Right ventricle myocardium inferior (tissue), 1 donor: ENCODE measurements at places on chromosomes 6 and 20. TPM values are rescaled to one million over a fixed set of nuclear protein-coding genes. Genes with fewer than 3 reads are reported as not detected.

DNA sequence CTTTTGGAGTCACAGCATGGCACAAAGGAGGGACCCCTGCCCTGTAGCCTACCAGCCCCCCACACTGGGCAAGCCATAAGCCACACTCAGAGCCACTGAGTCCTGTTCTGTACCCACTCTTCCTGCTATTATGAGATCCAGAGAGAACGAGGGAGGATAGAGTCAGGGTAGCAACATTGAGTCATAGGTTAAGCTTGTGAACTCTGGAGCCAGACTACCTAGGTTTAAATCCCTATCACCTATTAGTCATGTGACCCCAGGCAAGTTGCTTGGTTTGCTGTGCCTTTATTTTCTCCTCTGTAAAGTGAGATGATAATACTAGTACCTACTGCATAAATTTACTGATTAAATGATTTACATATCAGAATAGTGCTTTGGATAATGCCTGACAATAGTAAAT, 540 bp downstream of the CNBD2 start:
- no peak for DNase-seq

- no peak for DNase-seq
Measured at GRCh38 chr6:107769053-107769658, 55.0 kb downstream of the SCML4 start.

- no peak for DNase-seq
Measured at GRCh38 chr20:38095017-38095686, 61.6 kb downstream of the RPRD1B start.

Gene GHRH
- total RNA-seq = not detected

Gene COL21A1
- 20.0 TPM for total RNA-seq
